ELF-1 (cell line): ENCODE measurements at places on chromosomes 7 and 10.

DNA sequence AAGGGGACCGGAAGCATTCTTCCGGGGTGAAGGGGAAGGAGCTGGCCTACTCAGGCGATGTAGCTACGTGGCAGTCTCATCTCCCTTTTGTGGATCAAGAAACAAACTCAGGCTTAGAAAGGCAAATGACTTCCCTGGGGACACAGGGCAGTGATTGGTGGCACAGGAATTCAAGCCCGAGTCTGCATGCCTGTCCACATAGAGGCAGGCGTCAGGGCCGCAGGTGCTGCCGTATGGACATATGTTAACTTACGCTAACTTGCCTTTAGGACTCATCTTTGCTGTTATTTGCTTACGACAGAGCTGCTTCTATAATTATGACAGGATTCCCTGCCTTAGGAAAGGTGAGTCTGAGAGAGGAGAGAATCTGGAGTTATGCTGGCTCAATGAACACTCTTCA lies 42.3 kb upstream of the KLF6 start:
- DNase-seq: peak; percentile 76

DNA sequence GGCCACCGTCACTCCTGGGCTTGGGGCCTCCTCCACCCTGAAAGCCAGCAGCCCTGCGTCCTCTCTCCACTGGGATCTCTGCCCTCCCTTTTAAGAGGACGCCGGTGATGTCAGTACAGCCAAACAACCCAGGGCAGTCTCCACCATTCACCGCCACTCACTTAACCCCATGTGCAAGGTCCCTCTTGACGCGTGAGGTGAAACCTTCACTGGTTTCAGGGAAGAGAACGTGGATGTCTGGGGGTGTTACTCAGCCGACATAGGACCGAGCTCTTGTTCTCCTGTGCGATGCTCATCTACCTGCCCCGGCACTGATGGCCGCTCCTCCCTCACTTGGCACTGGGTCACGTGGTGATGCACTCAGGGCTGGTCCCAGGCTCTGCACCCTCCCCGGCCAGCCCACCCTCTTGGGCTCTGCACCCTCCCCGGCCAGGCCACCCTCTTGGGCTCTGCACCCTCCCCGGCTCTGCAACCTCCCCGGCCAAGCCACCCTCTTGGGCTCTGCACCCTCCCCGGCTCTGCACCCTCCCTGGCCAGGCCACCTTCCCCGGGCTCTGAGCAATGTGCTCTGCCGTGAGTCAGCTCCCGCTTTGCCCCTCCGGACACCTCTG lies 36.1 kb downstream of the ADGRA1 start:
- no peak for DNase-seq

GRCh38 chr10:61903221-61903927 lies 1.9 kb downstream of the ARID5B start:
- peak; percentile 41 for DNase-seq

DNA sequence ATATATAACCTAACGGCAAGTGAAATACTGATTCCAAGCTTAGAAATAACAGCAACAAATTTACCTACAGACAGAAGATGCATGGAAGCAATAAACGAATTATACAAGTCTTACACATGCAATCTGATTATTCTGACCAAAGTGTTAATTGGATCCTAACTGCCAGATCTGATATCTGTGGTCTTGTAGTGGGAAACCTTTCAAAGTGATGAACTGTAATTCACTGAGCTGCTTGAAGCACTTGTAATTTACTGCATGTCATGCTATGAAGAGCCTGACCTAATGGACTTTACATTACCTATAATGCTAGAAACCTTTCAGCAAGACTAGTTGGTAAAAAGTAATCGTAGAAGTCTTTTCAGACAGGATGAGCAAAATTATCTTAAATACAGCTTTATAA lies 205.6 kb downstream of the FOXP2 start:
- no peak for DNase-seq

DNA sequence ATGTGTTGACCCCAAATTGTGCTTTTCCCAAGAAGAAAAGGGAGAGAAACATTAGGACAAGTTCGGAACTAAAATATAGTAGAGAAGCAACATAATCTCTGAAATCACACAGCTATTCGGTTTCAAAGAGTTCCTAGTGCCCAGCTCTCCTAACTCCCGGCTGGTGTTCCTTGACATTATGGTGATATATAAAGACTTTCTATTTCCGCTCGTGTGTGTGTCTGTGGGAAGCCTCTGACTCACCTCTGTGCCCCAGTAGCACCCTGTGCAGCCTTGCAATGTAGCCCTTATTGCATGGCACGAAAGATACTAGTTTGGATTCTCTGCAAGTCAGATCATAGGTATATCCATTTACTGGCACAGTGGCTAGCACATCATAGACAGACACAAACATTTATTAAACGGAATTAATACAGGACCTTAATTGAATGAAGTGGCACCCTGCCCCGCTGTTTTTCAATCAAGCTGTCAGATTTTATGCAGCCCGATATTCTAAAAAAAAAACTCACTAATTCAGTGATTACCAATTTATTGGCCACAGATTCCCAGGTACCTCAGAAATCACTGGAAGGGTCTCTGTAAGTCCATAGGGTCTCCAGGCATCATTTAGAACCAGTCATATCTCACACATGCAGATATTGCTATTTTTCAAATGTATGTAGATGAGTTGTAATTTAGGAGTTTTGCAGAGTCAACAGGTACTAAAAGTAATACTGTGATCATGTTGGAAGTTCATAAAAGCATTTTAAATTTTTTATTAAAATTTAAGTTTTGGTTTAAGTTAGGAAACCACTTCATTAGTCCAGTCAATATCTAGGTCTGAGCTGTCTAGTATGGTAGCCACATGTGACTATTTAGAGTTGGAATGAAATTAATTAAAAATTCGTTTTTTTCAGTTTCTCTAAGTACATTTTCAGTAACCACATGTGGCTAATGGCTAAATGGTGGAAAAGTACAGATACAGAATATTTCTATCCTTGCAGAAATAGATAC lies 43.3 kb downstream of the SFTPD start:
- DNase-seq: no peak

DNA sequence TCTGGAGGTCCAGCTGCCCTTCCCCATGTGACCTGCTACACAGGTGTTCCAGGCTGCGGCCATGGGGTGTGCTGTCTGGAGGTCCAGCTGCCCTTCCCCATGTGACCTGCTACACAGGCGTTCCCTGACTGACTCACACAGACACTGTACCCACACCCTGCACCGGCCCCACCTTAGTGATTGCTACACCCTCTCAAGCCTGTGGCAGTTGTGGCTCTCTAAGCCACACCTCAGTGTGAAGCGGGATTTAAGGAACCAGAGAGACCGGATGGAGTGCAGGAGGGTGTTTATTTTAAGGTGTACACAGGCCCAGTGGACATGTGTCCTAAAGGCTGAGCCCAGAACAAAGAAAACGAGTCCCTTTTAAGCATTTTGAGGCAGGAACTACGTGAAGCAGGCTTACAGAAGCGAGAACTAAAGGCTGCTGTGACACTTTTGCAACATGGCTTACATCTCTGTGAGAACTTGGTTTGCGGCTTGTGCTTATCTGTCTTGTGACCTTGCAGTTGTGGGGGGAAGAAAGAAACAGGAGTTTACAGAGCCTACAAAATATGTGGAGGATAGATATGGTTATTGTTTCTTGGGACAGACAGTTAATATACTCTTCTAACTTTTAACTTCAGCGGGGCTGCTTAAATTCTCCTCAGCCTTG lies 326.4 kb downstream of the PAXIP1 start:
- no peak for DNase-seq

GRCh38 chr7:33062023-33062781 lies at the start of gene NT5C3A:
NT5C3A (minus strand) TSS chr7:33062776; CDS start chr7:33062705, 71 bp downstream.
- peak; percentile 73 for DNase-seq

DNA sequence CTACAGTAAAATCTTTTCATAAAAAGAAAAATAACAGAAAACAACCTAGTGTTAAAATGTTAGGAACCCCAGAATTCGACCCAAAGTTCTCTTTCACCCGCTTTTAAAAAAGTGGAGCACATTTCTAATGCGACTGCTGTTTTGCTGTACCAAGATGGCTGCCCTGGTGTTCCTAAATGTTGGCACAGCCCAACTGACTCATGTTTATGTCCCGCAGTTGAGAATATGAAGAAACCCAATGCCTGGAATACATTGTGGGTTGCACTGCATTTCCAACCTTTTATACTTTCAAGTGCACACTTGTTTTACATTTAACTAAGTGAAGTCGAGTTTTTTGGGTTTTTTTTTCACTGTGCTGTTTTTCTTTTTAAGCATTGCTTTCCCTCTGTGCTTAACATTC lies 944 bp downstream of the STEAP1B start:
- no peak for DNase-seq

DNA sequence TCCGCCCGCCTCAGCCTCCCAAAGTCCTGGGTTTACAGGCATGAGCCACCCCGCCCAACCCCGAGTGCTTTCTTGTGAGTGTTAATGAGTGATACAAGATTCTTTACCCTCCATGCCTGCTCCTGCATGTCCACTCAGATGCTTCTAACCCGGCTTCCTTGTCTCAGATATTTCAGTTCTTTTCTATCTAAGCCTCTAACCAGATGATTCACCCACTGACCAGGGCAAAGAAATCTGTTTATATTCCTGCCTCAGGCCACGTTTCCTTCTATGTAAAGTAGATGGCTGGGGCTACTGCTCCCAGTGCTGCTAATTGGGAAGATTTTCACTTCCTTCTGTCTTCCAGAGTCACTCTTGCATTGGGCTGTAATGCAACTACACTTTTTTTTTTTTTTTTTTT lies 395.1 kb upstream of the ANKRD30A start:
- DNase-seq: no peak

DNA sequence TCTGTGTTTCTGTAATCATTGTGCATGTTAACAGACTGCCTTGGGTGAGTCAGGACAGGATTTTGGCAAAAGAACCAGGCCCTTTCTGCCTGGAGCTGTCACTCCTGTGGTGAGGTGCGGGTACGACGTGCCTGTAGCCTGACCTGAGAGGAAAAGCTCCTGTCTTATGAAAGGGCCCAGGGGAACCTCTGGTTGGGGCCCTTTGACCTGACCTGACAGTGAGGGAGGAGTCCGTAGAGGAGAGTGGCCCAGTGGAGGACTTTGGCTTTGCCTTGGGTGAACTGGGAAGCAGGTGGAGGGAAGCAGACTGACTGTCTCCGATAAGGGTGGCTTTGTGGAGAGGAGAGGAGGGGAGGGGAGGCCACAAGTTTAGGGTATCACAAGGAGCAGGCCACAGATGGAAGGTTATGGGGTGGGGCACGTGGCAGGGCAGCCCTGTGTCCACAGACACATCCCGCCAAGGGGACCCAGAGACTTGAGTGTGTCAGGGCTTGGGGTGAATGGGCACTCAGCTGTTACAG lies 6.9 kb downstream of the PFKP start:
- DNase-seq: peak; percentile 37

DNA sequence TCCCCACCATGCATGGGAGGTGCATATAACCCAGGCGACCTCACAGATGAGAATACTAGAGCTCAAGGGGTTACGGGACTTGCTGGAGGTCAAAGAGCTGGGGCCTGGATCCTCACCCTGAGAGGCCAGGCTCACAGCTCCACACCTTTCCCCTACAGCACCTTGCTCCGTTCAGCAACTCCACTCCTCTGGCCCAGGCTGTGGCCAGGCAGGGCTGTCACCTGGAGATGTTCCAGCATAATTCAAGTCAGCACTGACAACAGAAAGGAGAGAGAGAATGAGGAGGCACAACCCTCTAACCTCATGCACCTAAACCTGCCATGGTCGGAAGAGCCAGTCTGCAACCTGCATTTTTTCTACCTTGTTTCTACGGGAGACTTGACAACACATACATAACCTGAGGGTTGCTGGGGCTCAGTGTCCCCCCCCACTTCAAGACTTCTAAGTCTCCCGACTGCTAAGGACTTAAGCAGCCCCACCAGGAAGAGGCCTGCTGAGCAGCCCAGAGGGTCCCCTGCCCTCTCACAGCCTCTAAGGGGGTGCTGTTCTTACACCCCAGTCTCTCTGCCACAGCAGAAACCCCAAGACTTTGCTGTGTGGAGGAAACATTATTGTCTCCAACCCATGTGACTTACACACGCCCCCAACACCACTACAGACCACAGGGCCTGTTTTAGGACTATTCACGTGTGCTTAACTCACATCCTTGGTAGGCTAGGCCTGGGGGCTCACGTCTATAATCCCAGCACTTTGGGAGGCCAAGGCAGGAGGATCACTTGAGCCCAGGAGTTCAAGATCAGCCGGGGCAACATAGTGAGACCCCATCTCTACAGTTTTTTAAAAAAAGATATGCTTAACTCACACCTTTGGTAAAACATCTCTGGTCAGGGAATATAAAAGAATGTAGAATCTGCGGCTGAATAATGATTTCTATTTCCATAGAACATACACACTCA lies 175.6 kb downstream of the FAM107B start:
- DNase-seq: no peak

DNA sequence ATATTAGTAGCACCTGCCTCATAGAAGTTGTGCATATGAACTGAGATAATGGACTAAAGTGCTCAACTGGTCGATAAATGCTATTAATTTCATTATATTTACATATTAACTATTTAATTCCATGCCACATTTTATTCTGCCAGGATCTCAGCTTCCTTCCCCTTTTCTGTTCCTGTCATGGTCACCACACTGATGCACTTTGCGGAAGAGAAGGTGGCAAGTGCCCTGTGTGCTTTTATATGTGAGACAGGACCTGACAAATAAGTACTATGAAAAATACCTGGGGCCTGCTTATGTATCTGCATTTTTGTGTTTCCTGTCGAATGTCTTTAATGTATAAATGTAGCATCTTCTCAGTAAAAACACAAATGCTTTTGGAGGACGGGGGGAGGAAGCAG lies 12.2 kb downstream of the ATP6V0E2 start:
- DNase-seq: no peak

DNA sequence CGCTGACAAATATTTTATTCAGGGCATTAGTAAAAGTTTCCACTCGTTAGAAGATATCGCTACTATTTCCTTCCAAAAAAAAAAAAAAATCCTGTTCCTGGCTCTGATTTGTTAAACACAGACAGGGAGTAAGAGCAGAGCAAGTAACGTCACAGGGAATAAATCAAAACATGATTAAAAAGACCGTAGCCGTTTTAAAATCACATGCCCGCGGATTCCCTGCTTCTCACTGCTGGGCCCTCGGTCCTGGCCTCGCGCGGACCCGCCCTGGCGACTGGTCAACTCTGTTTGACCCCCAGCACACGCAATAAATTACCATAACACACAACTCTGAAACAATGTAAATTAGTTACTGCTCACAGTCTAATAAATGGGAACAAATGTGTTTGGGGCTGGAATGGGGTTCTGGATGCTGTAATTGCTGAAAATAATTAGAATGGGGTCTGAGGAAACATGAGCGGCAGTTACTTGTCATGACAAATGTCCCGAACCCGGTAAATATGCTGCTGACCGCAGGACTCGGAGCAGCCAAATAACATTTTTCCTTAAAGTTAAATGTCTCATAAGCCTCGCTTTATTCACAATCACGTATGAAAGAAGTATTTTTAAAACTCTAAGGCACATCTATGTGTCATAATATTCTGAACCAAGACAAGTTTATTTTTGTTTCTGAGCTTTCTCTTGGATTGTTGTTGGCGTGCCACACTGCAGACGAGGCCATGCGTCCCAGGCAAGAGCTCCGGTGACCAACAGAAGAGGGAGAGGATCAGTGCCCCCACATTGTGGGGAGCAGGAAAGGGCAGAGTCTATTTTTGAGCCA lies 17.9 kb downstream of the EBF3 start:
- DNase-seq: no peak
